ENCODE measurements at places on chromosomes 2 and 18. TPM values are rescaled to one million over a fixed set of nuclear protein-coding genes. Genes with fewer than 3 reads are reported as not detected.
A peak's percentile ranks its signal among the peaks of the same experiment; 100 is the strongest.

DNA sequence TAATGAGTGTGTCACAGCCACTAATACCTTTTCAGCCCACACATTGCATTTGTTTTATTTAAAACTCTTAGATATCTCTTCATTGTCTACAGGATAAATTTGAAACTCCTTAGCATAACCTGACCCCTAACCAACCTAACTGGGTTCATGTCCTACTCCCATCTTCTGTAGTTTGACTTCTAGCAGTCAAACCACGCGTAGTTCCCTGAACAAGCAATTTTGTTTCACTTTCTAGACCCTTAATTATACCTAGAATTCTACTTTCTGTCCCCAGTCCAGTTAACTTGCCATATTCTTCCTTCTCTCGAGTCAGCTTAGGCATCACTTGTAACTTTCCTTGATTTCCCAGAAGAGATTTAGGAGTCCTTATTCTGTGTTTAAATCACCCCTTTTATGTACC, 55.1 kb downstream of the RBBP8 start:
- H3K27me3 ChIP-seq: no peaks in the 10 kb centered on the region
- no peak overlapping the region for H3K27ac ChIP-seq
- no peak for DNase-seq

DNA sequence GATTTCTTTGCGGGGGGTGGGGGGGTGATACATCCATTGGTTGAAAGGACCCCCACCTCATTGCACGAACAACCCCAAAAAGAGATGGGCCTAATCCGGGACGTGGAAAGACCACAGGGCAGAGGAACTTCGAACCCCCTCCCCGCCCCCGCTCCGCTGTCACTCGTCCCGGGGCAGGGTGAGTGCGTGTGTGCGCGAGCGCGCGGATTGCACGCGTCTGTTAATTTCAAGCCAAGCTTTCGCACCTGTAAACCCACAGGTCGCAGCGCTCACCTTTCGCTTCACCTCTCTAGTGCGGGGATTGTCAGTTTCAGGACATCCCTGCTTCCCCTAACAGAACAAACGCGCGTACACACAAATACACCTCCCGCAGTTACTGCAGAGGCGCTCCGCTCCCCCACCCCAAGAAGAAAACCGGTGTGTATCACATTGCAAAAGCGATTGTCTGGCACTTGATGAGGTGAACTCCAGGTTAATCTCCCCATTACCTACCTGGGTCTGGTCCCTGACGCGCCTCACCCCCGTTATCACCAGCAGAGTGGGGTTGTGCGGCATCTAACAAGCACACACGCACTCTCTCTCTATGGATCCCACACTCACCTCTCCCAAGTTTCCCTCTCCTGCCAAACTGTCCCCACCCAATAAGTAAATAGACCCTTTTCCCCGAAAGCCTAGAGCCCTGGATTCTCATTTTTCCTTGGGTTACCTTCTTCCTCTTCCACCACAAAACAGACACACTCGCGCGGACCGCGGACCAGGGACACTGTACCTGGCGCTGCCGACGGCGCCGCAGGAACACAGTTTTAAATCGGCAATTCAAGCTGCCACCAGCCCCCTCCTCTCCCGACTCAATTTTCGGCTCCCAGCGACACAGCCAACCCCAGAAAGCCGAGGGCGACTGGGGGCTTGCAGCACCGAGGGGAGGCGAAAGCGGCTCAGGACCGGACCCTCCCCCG, 1.0 kb downstream of the CYP26B1 start:
- H3K4me3 ChIP-seq: peak overlapping the region; percentile 33
- peak; percentile 29 for DNase-seq
- peak overlapping the region; percentile 13 for H3K27ac ChIP-seq
- H3K27me3 ChIP-seq: peaks cover 75% of the 10 kb centered on the region

- no peaks in the 10 kb centered on the region for H3K27me3 ChIP-seq
- peaks cover 9% of the 10 kb centered on the region for H3K36me3 ChIP-seq
- H3K27ac ChIP-seq: no peak overlapping the region
- DNase-seq: no peak
- no peak overlapping the region for H3K4me3 ChIP-seq
Measured at GRCh38 chr18:57003342-57003741, 143.5 kb upstream of the BOD1L2 start.

The PMS1 gene
- total RNA-seq: 31.2 TPM

DNA sequence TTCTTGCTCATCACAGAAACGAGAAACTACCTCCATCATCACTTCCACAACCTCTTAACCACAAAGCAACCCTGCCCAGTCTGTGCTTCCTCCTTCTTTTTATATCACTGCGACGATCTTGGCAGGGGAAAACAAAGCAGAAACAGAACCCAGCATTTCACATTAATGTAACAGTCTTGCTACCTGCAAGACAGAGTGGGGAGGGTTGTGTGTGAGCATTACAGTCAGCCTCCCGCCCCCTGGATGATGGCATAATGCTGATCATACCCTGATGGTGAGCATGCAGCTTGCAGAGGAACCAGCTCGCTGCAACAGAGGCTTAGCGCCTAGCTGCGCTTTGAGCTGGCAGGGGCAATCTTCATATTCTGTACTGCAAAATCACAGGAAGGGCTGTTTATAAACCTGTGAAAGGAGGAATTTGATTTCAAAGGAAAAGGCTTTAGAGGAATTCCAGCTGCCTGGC, 376.1 kb downstream of the IRS1 start:
- peak overlapping the region; percentile 66 for H3K4me3 ChIP-seq
- no peaks in the 10 kb centered on the region for H3K36me3 ChIP-seq
- H3K27ac ChIP-seq: peak overlapping the region; percentile 52
- H3K4me1 ChIP-seq: peaks cover 8% of the 10 kb centered on the region

The DTNA gene
- total RNA-seq: not detected

The CDH19 gene
- total RNA-seq: not detected

DNA sequence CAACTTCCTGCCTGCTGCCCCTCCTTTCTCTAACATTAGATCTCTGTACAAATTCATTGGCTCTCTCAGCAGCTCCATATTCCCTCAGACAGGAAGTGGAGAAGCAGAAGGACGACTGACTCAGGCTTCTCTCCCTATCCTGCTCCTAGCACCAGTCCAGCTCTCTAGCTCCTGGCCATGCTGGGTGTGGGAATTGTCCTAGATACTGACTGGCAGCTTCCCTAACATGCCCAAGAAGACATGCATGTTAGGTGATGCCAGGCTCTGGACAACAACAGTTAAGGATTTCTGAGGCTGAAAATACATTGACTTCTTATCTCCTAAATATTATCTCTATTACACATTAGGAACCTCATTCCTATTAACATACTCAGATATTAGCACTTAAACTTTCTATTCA, 292.9 kb downstream of the IKZF2 start:
- H3K27me3 ChIP-seq: no peaks in the 10 kb centered on the region
- H3K4me3 ChIP-seq: no peak overlapping the region
- H3K36me3 ChIP-seq: peaks cover 9% of the 10 kb centered on the region
- no peak overlapping the region for H3K27ac ChIP-seq

- H3K27me3 ChIP-seq: peaks cover 6% of the 10 kb centered on the region
- H3K4me3 ChIP-seq: no peak overlapping the region
- no peak for DNase-seq
- H3K27ac ChIP-seq: no peak overlapping the region
- H3K36me3 ChIP-seq: no peaks in the 10 kb centered on the region
Measured at GRCh38 chr2:42830922-42831574, 38.7 kb upstream of the HAAO start.

GRCh38 chr2:161825429-161825828, 201.2 kb downstream of the SLC4A10 start:
- no peaks in the 10 kb centered on the region for H3K36me3 ChIP-seq
- no peak for DNase-seq
- H3K4me3 ChIP-seq: no peak overlapping the region
- H3K4me1 ChIP-seq: peaks cover 3% of the 10 kb centered on the region

- H3K4me3 ChIP-seq: no peak overlapping the region
- H3K27ac ChIP-seq: no peak overlapping the region
- H3K4me1 ChIP-seq: no peaks in the 10 kb centered on the region
- no peaks in the 10 kb centered on the region for H3K36me3 ChIP-seq
- no peak for DNase-seq
- no peaks in the 10 kb centered on the region for H3K27me3 ChIP-seq
Measured at GRCh38 chr18:72207280-72207679, 336.9 kb downstream of the CBLN2 start.

- DNase-seq: no peak
- H3K27me3 ChIP-seq: peaks cover 6% of the 10 kb centered on the region
- H3K27ac ChIP-seq: no peak overlapping the region
- no peaks in the 10 kb centered on the region for H3K4me1 ChIP-seq
- no peak overlapping the region for H3K4me3 ChIP-seq
Measured at GRCh38 chr2:241545523-241546473, 12.7 kb upstream of the BOK start.

The MEX3C gene
- total RNA-seq: 53.3 TPM

- no peak overlapping the region for H3K27ac ChIP-seq
- H3K36me3 ChIP-seq: no peaks in the 10 kb centered on the region
- DNase-seq: no peak
- no peak overlapping the region for H3K4me3 ChIP-seq
- H3K27me3 ChIP-seq: peaks cover 21% of the 10 kb centered on the region
Measured at GRCh38 chr2:6789559-6790138, 76.1 kb downstream of the CMPK2 start.

DNA sequence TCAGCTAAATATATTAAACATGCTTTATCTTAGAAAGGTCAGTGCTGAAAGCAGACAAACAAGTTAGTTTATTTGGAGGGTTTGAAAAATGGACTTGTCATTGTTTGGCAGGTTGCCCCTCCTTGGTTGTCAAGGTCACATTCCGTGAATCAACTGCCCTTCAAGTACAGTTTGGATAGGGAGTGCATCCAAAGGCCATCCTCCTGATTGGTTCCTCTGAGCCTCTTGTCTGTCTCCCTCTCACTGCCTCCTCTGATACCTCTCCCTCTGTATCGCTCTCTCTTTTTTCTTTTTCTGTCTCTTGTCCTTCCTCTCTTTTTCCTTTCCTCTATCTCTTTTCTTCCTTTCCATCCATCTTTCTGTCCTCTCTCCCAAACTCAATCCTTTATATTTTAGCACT, 5.4 kb downstream of the ITGAV start:
- peaks cover 16% of the 10 kb centered on the region for H3K4me1 ChIP-seq
- H3K4me3 ChIP-seq: no peak overlapping the region
- no peak overlapping the region for H3K27ac ChIP-seq
- DNase-seq: no peak
- no peaks in the 10 kb centered on the region for H3K36me3 ChIP-seq

DNA sequence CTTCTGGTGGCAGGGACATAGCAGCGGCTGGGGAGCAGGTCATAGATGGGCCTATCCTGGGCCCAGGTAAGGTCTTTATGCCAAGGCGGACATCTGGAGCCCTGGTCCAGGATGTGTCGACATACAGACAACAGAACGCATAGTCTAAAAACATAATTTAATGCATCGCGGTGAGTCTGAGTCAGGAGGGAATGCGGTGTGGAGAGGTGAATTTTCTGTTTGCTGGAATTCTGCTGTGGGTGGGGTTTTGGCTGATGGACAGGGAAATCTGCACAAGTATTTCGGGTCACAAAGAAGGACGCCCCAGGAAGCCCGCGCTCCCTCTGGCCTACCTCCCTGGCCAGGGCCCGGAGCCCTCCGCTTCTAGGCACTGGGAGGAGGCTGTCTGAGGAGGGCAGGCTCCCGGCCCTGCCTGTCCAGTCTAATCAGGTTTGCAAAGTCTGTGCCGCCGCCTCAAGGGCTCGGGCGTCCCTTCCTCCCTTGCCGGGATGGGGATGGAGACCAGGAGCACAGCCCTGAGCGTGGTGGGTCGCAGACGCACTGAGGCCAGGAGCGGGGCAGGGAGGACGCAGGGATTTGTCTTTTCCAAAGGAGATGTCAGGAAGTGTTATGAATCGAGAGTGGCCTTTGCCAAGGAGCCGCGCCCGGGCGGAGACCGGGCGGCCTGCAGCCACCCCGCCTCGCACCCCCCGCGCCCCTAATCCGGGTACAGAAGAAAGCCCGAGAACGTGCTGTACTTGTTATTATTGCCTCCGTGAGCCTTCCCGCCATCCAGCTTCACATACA, 2.3 kb downstream of the C1QL2 start:
- no peaks in the 10 kb centered on the region for H3K36me3 ChIP-seq
- H3K4me1 ChIP-seq: peaks cover 1% of the 10 kb centered on the region
- no peak overlapping the region for H3K4me3 ChIP-seq
- no peak for DNase-seq
- peaks cover 65% of the 10 kb centered on the region for H3K27me3 ChIP-seq

The MORN2 gene
- 2.2 TPM for total RNA-seq

DNA sequence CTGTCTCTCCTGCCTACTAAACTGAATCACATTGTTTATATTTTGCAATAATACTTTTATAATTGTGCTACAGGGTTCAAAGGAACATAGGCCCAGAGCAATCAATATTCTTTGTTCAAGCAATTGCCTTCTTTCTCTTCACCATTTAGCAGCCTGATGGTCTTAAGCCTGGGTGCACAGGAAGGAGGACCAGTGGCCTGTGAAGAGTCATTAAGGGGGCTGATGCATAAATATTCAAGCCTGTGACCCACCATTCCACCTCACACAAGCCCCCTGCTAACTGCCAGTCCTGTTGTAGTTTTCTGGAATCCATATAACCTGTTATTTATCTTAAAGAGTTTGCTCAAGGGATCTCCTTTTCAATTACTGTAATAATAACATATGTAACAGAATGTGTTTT, 56.0 kb downstream of the ABCA12 start:
- no peaks in the 10 kb centered on the region for H3K36me3 ChIP-seq
- no peak overlapping the region for H3K27ac ChIP-seq
- DNase-seq: no peak
- H3K27me3 ChIP-seq: no peaks in the 10 kb centered on the region
- no peaks in the 10 kb centered on the region for H3K4me1 ChIP-seq
- H3K4me3 ChIP-seq: no peak overlapping the region

The ARHGEF4 gene
- total RNA-seq: 5.4 TPM

DNA sequence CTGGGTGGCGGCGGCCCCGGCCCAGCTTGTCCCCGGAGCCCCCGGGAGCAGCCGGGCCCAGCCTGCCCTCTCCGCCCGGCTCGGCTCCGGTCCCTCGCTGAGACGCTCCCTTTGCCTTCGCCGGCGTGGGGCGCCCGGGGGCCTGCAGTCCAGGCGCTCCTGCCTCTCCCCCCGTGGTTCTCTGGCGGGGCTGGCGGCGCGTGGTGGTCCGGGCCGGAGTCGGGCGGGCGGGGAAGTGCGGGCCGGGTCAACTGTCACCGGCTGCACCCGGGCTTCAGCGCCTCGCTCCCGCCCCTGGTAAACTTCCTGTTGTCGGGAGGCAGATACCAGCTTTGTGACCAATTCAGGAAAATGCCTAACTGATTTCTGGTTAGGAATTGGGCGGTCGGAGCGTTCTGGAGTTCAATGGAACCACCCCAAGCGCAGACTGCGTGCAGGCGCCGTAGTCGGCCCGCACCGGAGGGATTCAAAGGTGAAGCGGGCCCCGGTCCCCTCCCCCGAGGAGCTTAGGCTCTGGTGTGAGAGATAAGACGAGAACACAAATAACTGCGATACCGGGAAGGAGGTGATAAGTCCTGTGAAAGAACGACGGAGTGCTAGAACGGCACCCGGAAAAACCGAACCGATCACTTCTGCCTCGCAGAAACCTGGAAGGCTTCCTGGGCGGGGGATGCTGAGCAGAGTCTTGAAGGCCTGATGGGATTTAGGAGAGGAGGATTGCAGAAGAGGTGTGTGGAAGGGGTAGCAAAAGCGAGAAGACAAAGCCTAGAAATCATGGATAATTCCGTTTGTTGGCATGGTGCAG, 891 bp downstream of the CAB39 start:
- DNase-seq: peak; percentile 62
- peaks cover 38% of the 10 kb centered on the region for H3K4me1 ChIP-seq
- H3K36me3 ChIP-seq: peaks cover 19% of the 10 kb centered on the region
- peak overlapping the region; percentile 95 for H3K27ac ChIP-seq
- H3K4me3 ChIP-seq: peak overlapping the region; percentile 89

The MALL gene
- not detected for total RNA-seq

- H3K27me3 ChIP-seq: no peaks in the 10 kb centered on the region
- peaks cover 26% of the 10 kb centered on the region for H3K4me1 ChIP-seq
- no peak overlapping the region for H3K4me3 ChIP-seq
- H3K36me3 ChIP-seq: peaks cover 6% of the 10 kb centered on the region
- no peak for DNase-seq
Measured at GRCh38 chr2:95068256-95068655, 42.7 kb downstream of the MAL start.

Measured in activated naive CD8-positive, alpha-beta T cell treated with anti-CD3 and anti-CD28 coated beads, Interleukin-2, amount 10 ng/mL, durations not matched to agents 7 days and 5 days (primary cell).